ENCODE measurements at places on chromosomes 3 and 15.

DNA sequence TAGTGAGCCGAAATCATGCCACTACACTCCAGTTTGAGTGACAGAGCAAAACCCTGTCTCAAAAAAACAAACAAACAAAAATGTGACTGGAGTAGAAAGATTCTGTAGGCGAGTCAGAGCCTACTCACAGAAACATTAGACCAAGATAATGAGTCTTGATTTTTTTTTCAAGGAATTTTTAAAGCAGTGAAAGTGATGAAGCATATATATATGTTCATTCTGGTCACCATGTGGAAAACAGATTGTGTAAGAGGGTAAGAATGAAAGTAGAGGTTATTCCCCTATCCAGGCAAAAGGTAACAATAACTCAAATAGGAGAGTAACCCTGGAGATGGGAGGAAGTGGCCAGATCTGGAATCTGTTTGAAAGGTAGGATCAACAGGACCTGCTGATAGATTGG, 26.2 kb upstream of the FHIT start:
- no peak for DNase-seq

- DNase-seq: no peak
Measured at GRCh38 chr3:181487236-181487978, 224.3 kb upstream of the SOX2 start.

DNA sequence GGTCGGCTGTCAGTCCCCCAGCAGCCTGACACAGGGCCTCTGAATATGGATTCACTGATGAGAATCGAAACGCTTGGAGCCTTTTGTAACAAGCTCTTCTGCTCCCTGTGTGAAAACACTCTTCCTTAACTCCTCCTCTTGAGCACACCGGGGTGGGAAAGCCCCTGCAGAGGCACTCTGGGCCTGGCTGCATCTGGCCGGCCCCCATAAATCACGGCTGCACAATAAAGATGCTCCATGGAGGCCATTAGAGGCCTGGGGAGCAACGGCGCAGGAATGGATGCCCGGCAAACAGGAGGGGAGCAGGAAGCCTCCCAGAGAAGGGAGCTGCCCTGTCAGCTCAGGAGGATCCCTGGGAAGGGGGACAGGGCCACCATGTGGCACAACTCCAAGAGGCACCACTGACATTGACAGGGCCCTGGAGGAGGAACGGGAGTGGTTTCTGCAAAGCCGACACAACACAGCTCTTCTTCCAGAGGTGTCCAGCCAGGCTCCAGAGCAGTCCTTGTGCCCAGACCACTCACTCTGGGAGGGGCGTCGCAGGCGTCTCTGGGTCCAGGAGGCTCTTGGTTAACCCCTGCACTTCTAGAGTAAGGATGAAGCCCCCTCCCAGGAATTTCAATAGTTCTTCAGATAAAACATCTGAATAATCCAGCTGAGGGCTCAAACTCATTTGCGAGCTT, 509.3 kb upstream of the PPP2R3A start:
- DNase-seq: no peak

DNA sequence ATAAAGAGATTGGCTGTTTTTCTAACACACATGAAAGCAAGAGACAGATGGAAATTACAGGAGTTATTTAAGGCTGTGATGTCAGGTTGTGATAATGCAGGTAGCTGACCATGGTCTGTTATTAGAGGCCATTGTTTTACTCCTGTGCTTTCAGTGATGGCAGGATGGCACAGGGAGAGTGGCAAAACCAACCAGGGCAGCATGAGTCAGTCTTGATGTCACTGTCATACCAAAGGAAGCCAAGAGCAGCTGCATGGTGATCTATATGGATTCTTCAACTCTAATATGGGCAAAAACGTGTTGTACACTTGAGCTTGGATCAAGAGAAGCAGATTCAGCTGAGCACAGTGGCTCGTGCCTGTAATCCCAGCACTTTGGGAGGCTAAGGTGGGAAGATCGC, 91.8 kb upstream of the LMOD3 start:
- no peak for DNase-seq

DNA sequence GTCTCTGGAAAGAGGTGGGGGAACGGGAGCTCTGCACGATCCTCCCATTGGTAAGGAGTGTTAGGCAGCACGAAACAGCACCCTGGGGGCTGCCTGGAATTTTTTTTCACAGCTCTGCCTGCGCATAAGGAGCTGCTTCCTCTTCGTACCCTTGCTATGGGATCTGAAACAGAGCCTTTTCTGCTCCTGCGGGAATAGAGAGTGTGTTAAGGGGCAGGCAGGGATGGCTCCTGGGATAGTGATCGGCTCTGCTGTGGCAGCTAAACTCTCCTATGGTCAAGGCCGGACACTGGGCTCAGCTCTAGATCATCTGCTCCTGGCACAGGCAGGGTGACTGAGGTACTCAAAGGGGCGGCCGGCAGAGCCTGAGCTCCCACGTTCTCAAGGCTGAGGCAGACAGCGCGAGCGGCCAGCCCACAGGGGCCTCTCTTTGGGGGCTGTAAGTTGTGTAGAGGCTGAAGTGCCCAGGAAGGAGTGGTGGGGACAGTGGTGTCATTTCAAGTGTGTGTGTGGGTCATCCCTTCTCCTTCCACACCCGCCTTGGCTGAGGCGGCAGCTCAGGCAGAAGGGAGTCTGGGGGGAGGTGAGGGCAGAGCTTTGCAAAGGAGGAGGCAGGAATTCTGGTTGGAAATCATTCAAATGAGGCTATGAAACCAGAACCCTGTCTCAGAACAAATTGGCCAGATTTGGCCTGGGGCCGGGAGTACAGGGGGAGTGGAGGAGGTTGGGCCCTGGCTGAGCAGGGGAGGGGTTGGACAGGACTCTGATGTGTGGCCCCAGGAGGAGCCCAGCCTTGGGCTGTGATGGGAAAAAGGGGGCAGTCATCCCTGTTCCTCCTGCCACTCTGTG, 31.0 kb downstream of the EPHB3 start:
- no peak for DNase-seq

DNA sequence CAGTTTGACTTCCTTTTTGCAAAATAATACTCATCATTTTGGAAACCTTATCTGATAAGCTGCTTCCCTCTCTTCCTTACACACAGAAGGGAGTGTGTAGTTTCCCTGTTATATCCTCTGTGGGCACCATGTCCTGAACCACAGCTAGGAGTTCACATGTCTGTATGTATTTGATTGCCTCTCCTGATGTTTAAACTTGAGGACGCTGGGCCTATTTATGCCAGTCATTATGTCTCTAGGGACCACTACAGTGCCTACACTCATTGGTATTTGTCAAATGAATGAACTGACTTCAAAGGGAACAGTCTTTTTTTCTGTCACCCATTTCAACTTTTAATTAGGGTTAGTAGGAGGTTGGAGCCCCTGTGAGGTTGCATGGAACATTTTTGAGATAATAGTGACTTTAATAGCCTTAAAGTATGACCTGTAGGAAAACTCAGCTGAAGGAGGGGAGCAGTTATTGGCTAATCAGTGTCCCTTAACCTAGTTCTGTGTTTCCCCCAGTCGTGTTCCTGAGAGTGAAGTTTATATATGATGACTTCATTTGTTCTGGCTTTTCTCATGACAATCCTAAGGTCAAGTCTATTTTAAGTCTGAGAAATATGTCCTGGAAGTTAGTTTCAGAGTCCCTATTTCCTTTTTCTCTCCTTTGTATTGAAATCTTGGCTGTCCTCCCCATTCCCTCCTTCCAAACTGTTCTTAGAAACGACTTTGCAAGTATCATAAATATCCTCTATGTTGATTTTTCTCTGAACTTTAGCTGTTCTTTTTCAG, 28.9 kb downstream of the PDE8A start:
- DNase-seq: no peak

All from right lung (tissue), 10 donors.